ENCODE measurements at places on chromosomes 2 and 18.

- DNase-seq, result peak; percentile 78
Observed at GRCh38 chr2:162123806-162124758, 28.0 kb downstream of the GCG start.

DNA sequence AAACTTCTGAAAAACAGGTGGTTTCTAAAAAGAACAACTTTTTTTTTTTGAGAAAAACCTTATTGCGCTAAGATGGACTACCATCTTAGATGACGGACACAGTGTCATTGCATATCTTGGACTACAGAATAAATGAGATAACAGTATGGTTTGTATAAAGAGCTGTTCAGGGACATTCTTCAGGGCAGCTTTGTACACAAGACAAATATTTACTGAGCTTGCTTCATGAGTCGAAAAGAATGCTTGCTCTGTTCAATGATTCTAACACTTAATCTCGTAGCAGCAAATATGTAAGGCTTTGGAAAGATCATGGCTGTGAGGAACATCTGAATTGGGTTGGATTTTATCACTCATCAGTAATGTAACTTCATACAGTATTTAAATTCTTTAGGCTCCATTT lies 282.5 kb upstream of the CWC22 start:
- no peak for DNase-seq

- peak; percentile 8 for DNase-seq
Observed at GRCh38 chr2:146079216-146079615, 1559.3 kb upstream of the ZEB2 start.

DNA sequence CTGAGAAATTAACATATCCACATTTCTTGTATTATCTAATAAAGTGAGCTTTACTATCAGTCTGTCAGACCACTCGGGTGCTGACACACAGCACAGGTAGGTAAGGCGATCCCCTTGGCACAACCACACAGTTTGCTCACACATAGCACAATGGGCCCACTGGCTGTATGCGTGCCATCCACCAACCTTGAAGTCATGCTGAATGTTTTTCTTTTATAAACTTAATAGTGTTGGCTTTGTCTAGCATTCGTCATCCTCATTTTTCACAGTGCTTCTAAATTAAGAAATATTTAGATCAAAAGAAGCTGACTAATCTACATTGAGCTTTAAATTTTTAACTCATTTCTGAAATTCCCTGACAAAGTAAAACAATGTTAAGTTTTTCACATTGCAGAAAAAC lies 50.0 kb upstream of the PAPOLG start:
- no peak for DNase-seq

- no peak for DNase-seq
Observed at GRCh38 chr18:48597671-48598070, 58.8 kb downstream of the CTIF start.

- no peak for DNase-seq
Observed at GRCh38 chr2:175442441-175442840, 260.9 kb upstream of the ATP5MC3 start.

DNA sequence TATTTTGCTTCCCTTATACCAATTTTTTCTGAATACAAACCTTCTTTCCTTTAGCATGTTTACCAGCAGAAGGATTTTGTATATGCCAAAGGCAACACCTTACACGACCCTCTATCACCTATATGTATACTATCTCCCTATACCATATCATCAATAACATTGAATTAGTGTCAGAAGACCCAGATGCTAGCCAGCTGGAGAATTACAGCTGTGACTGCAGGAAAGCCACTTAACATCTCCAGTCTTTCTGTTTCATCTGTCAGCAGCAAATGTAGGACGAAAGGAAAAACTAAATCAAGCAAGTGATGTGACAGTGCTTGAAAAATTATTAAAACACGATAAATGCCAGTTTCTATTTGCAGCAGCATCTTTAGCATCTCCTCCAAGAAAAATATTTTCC lies 193.7 kb downstream of the STK39 start:
- no peak for DNase-seq

- DNase-seq, result peak; percentile 34
Observed at GRCh38 chr18:10121786-10122515, 208.1 kb downstream of the VAPA start.

GRCh38 chr2:117832332-117832731 lies 17.8 kb downstream of the DDX18 start:
- peak; percentile 38 for DNase-seq

DNA sequence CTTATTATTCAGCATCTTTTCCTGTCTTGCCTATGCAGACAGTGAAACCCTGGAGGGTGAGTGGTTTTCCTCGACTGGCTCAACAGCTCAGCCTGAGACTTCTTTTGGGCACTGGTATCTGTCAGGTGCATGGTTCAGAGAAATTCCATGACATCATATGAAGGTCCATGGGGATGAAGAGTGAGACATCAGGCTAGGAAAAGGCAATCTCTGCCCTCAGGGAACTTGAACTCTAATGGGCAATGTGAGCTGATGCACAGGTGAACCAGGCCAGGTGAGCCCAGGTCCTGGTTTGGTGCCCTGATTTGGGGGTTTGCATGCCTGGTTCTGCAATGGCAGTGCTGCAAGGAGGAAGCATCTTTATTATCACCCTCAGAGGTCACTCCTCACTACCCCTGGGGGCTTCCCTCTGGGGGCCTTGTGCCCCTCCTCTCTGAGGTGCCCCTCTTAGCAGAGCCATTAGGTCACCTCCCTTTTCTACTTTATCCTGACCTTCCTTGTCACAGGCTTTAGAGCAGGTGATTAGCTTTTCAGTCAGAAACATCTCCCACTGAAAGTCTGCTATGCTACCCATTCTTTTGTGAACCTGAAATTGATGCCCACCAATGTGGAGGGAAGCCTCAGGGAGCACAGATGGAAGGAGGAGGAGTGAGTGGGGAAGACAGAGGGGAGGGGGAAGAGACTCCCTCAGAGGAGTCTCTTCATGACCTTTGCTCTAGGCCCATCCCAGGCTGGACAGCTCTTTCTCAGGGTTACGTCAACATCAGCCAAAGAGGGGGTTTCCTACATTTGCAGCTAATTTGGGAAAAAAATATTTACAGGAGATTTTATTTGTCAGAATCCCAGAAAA lies 47.3 kb downstream of the MERTK start:
- no peak for DNase-seq

DNA sequence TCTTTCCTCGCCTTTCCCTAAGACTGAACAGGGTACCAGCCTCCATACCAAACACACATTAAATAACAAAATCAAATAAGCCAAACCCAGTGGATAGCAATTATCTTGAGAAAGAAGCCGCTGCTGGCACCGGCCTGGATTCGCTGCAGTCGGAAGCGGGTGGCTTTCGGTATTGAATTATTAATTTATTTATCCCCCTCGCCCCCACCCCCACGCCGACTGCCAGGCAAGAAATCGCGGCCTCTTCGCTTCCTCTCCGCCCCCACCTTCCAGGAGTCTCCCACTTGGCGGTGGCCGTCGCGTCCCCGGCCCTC lies 370 bp upstream of the ZNF804A start:
- peak; percentile 64 for DNase-seq

DNA sequence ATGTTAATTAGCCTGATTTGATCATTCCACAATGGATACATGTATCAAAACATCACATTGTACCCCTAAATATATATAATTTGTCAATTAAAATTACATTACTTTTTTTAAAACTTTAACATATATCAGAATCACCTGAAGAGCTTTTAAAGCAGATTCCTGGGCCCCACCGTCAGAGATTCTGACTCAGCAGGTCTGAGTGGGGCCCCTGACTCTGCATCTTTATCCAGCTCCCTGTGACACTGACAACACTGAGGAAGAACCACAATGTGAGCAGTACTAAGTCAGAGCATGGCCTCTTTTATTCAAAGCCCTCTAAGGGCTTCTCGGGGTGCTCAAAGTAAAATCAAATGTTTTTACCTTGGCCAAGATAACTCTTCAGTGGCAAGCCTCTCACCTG lies 9.7 kb downstream of the KIDINS220 start:
- no peak for DNase-seq

DNA sequence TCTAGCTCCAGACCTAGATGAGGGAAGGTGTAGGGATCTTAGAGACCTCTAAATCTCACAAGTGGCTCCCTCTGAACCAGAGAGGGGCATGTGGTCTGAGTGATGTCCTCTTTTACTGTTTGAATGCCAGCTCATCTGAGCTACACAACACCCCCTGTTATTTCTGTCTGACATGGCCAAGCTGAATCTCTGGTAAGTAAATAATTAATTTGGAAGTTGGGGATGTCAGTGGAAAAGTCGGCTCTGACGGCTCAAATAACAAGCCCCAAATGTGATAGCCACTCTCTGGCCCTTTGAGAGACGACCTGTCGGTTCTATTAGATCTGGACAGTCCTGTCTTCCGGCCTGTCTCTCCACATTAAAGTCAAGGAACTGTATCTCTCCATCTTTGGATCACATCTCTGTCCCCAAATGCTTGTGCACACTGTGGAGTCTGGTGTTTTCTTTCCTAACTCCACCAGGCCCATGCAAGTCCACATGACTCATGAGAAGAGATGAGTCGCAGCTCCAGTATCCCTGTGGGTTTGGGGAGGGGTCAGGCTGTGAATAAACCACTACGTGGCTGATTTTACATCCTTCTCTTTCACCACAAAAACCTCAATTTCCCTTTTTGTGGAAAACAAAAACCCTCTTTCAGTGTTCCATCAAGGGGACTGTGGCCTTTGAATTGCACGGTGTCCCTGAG lies 52.5 kb downstream of the SETBP1 start:
- peak; percentile 87 for DNase-seq

- peak; percentile 68 for DNase-seq
Observed at GRCh38 chr18:74196220-74197119, 48.1 kb downstream of the TIMM21 start.

- no peak for DNase-seq
Observed at GRCh38 chr2:101693991-101694588, 3.4 kb upstream of the MAP4K4 start.

- peak; percentile 44 for DNase-seq
Observed at GRCh38 chr2:36387258-36387916, 31.8 kb downstream of the CRIM1 start.

DNA sequence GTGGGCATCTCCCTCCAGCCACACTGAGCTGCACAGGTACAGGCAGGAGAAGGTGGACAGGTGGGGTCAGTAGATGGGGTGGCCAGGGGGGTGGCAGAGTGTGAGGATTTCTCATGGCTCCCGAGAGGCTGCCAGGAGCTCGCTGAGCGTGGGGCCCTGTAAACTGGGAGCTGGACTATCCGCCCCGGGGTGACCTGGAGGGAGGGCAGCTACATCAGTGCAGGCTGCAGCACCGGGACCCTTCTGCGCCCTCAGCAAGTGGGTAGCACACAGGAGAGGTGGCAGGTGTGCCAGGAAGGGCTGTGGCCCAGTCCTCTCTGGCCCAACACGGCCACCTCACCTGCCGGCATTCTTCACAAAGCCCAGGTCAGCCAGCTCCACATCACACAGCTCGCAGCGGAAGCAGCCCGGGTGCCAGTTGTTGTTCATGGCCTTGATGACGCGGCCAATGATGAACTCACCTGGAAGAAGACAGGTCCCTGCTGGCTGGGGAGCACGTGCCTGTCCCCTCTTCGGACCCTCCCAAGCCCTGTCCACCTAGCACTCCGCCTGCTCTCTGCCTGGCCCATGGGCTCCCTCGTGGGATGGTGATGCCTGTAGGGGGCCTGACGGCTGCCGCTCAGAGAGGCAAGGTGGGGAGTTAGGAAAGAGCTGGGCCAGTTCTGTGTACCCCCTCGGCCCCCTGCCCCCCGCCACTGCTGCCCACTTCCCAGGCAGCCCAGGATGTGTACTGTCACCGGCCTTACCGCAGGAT lies 8.3 kb downstream of the GPR17 start:
- no peak for DNase-seq

- DNase-seq, result no peak
Observed at GRCh38 chr2:137862651-137863050, 101.6 kb upstream of the HNMT start.

DNA sequence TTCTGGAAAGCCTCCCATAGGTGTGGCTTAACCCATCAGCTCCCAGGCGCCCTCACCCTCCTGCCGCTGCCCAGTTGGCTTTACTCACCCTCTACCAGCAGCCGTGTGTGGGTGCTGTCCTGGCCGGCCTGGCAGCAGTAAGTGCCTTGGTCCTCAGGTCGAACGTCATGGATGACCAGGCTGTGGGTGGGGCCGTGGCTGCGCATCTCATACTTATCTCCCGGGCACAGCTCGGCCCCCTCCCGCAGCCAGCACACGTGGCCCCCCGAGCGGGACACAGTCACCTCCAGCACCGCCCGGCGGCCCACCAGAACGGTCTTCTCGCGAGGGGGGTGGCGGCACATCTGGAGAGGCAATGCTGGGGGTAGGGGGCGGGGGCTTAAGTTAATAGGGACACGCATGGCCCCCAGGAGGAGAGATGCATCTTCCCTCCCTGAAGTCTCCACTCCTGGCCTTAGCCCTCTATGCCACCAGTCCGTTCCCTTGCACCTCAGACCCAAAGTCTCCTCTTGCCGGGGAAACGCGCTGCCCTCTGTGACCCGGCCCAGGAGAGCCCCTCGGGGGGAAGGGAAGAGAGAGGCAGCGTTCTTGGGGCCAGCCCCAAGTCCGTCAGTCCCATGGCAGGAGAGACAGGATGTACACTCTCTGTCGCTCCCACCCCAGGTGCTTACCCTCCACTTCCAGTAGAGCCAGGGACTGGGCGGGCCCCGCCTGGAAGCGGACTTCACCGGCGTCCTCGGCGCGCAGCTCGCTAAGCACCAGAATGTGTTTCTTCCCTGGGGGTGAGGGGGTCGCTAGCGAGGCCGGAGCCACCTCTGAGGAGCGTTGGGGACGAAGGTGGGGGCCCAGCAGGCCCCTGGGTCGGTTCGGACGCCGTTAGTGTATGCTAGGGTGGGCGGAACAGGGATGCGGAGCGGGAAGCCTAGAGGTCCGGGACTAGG lies 7.9 kb downstream of the TMEM198 start:
- DNase-seq, result peak; percentile 69

GRCh38 chr2:75846683-75847190 lies 136.0 kb upstream of the GCFC2 start:
- DNase-seq, result no peak

- no peak for DNase-seq
Observed at GRCh38 chr18:46856973-46857372, 60.3 kb downstream of the PIAS2 start.

GRCh38 chr2:163601377-163601776 lies 134.4 kb downstream of the FIGN start:
- DNase-seq, result peak; percentile 46

Measured in ELR (cell line).